ENCODE measurements at places on chromosomes 1 and 21. TPM values are rescaled to one million over a fixed set of nuclear protein-coding genes. Genes with fewer than 3 reads are reported as not detected.

GBP7 gene
- not detected for total RNA-seq

GRCh38 chr1:62013264-62013663, 181.4 kb upstream of the L1TD1 start:
- no peak overlapping the region for H3K27ac ChIP-seq
- H3K4me3 ChIP-seq, result no peak overlapping the region
- H3K4me1 ChIP-seq, result no peaks in the 10 kb centered on the region
- no peak for DNase-seq

DNA sequence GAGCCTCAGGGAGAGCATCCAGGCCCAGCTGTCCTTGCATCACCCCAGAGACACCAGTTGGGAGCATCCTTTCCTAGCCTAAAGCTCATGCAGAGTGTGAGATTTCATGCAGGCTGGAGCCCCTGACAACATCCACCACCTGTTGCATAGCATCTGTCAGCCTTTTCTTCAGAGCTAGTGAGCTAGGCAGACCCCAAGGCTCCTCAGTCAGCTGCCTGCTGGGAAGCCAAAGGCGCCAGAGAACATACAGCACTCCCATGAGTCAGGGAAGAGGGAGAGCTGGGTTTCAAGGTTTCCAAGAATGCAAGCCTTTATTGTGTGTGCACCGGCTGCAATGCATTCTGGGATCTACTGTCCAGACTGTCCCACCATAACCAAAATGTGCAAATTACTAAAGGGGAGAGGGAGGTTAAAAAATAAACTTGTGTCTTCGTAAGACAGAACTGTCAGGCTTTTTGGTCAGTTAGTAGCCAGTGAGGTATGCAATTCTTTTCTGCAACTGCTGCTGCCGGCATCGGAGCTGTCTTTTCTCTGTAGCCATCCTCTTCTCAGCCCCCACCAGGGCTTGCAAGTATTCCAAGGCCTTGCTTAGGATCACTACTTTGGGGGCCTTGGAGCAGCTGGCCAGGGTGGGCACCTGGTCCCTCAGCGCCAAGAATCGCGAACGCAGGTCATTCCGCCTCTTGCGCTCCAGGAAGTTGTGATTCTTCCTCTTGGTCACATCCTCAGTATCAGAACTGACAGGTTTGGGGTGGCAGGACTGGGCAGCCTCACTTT, 4.6 kb downstream of the MYCL start:
- no peak overlapping the region for H3K4me3 ChIP-seq
- peaks cover 14% of the 10 kb centered on the region for H3K27me3 ChIP-seq

DNA sequence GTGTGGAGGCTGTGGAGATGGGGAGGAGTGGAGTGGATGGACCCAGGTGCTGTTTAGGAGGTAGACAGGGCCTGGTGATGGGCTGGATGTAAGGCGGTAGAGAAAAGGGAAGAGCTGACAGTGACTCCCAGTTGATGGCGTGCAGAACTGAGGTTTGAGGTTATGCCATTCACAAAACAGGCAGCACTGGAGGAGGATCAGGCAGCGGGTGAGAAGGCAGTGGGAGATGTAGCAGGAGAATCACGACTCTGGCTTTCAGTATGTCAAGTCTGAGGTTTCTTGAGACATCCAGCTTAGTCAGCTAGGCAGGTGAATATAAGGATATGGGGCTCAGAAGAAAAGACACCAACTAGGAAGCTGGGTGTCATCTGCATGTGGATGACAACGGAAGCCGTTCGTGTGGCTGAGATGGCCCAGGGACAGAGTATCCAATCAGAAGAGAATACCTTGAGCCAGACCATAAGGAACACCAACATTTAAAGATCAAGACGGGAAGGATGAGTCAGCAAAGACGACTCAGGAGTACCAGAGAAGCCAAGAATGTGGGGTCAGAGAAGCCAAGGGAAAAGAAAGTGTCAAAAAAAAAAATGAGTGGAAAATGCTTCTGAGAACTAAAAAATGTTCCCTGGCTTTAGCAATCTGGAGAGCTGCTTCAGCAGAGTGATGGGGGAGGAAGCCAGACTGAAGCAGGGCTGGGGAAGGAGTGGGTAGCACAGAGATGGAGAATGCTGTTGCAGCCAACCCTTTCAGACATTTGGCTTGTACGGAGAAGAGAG, 15.2 kb downstream of the LRRN2 start:
- no peaks in the 10 kb centered on the region for H3K4me1 ChIP-seq
- H3K27me3 ChIP-seq, result peaks cover 1% of the 10 kb centered on the region
- no peak overlapping the region for H3K27ac ChIP-seq
- H3K36me3 ChIP-seq, result no peaks in the 10 kb centered on the region
- no peak overlapping the region for H3K4me3 ChIP-seq

PLA2G2F gene
- total RNA-seq, result not detected

- H3K27me3 ChIP-seq, result no peaks in the 10 kb centered on the region
- H3K4me1 ChIP-seq, result peaks cover 9% of the 10 kb centered on the region
- peaks cover under 1% of the 10 kb centered on the region for H3K36me3 ChIP-seq
Observed at GRCh38 chr1:28176492-28177470, at the start of gene PTAFR. TSS of gene PTAFR (minus strand) at chr1:28176690. CDS start at chr1:28151021, 25,669 bp downstream.

KLF17 gene
- total RNA-seq, result not detected

LCE3D gene
- total RNA-seq, result not detected

DNA sequence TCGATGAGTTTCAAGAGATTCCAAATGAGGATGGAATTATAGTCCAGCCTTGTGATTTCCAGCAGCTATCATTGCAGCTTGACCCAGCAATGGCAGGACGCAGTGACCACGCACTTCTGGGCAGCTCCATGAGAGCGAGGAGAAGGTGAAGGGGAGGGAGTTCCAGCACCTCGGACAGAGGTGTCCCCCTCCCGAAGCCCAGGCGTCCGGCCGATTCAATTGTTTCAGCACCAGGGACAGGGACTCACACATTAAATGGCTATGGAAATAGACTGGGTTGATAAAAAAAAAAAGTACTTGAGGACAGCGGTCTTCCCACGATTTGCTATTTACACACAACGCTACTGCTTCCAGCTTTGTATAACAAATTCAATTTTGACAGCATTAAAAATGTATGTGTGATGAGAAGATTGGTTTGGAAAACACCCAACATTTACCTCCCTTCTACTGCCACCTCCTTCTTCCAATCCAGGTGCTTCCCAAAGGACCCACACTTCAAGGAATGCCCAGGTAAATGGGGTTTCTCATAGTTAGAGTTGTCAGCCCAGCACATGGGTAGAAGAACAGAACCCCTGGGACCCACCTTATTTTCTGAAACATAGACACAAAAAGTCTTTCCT, 71.8 kb downstream of the DISP3 start:
- H3K27ac ChIP-seq, result no peak overlapping the region
- peak; percentile 91 for DNase-seq
- H3K4me3 ChIP-seq, result no peak overlapping the region

DNA sequence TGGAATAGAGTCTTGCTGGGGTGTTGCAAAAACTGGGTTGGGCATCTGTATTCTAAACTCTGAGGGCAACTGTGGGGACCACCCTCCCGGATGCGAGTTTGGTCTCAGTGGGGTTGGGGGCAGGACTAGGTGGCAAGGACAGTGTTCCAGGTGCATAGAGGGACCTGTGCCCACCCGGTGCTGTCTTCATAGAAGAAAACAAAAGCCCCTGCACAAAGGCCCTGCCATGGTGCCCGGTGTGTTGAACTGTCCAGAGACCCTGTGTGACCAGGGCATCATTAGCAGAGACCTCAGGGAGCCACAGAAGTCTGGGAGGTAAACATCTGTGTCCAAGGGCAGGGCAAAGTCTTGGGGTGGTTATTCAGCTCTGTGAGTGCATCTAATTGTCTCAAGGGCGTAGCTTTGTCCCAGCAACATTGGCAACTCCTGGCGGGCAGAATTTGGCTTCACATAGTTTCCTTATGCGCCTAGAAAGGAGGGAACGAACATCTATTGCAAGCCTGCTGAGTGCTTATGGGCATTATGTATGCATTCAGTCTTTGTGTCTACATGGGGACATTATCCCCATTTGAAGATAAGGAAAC, 72.2 kb upstream of the IFFO2 start:
- no peaks in the 10 kb centered on the region for H3K36me3 ChIP-seq
- no peak overlapping the region for H3K27ac ChIP-seq
- H3K27me3 ChIP-seq, result no peaks in the 10 kb centered on the region
- no peak for DNase-seq
- H3K4me3 ChIP-seq, result no peak overlapping the region

- no peaks in the 10 kb centered on the region for H3K36me3 ChIP-seq
- H3K4me3 ChIP-seq, result no peak overlapping the region
- no peaks in the 10 kb centered on the region for H3K4me1 ChIP-seq
- no peaks in the 10 kb centered on the region for H3K27me3 ChIP-seq
- DNase-seq, result no peak
Observed at GRCh38 chr1:101182627-101183387, 54.0 kb upstream of the S1PR1 start.

MATN1 gene
- 0.47 TPM for total RNA-seq

- no peak for DNase-seq
- H3K4me3 ChIP-seq, result no peak overlapping the region
- H3K27me3 ChIP-seq, result no peaks in the 10 kb centered on the region
- peaks cover 6% of the 10 kb centered on the region for H3K36me3 ChIP-seq
- no peak overlapping the region for H3K27ac ChIP-seq
Observed at GRCh38 chr1:247165674-247166073, 6.1 kb downstream of the ZNF124 start.

DNA sequence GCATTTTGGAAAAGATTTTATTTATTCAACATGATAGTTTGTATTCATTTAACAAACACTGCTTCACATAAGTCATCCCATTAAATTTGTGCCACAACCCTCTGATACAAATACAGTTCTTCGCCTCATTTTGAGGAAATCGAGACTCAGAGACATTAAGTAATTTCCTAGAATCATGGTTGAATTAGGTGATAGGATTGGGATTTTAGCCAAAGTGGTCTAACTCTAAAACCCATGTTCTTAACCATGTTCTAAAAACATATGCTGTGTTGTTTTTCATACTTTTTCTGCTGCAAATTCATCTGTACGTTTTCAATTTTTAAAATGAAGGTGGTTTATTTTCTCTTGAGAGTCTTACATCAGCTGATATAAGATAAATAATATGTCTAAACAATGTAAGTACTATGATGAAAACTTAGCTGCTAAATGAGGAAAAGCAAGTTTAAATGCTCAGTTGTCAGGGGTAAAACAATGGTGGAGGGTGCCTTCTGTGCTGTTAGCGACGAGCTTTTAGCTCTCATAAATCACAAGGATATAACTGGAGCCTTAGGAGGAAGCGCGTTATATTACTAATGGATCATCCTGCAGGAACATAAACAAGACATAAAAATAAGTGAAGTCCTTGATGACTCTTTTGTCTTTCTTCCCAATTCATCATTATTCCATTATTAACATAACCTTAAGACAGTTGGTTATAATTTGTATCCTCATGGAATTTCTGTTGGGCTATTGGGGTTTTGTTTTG, 97.7 kb downstream of the CACHD1 start:
- no peak for DNase-seq
- peaks cover 15% of the 10 kb centered on the region for H3K4me1 ChIP-seq
- H3K27me3 ChIP-seq, result no peaks in the 10 kb centered on the region
- H3K4me3 ChIP-seq, result no peak overlapping the region
- no peaks in the 10 kb centered on the region for H3K36me3 ChIP-seq
- no peak overlapping the region for H3K27ac ChIP-seq

- peaks cover 5% of the 10 kb centered on the region for H3K4me1 ChIP-seq
- H3K27ac ChIP-seq, result no peak overlapping the region
- no peaks in the 10 kb centered on the region for H3K36me3 ChIP-seq
- no peak overlapping the region for H3K4me3 ChIP-seq
Observed at GRCh38 chr1:6447016-6447817, 18.8 kb downstream of the TNFRSF25 start.

DNA sequence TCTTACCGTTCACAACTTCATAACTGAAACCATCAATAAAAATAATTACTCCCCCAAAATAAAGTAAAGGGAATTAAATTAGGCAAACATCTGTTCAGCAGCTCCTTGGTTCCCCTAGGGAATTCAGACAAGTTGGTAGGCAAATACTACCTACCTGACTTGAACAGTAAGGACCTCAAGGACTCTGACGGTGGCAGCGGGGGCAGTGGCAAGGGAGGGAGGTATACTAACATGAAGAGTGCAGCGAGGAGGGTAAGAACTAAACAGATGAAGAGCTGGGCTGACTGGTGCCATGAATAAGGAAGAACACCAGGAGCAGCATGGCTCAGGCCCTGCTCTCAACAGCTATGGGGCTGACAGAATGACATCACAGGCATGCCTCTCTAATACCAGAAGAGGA, 33.1 kb downstream of the MTOR start:
- no peaks in the 10 kb centered on the region for H3K4me1 ChIP-seq
- no peak for DNase-seq
- no peak overlapping the region for H3K4me3 ChIP-seq
- H3K27ac ChIP-seq, result no peak overlapping the region
- H3K27me3 ChIP-seq, result no peaks in the 10 kb centered on the region

CNIH3 gene
- total RNA-seq, result 3.4 TPM

DNA sequence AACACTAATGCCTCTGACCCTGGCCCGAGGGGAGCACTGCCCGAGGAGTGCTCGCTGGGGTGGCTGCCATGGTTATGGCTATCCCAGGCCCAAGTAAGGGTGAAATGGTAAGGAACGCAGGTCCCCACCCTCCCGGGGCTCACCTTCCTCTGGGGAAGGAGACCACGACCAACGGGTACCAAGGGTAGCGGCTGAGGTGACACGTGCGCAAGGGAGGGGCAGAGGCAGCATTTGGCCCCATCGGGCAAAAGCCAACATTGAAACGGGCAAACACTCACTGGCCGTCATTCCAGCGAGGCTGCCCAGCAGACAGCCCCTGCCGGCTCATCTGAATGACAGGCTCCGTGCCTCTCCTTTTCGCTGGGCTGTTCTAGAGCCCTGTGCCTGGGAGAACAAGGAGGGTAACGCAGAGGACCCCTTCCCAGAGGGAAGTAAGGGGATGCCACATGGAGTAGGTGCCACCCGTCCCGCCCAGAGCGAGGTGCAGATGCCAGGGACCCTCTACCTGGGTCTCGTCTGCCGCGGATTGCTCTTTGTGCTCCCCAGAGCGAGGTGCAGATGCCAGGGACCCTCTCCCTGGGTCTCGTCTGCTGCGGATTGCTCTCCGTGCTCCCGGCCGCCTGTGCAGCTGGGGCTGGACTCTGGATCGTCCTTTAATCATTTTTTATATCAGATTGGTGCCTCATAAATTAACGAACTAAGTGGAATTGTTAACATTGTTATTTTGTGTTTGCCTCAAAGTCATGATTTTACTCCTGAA, 16.2 kb downstream of the ACTRT2 start:
- no peak for DNase-seq
- no peaks in the 10 kb centered on the region for H3K36me3 ChIP-seq
- no peak overlapping the region for H3K27ac ChIP-seq
- H3K27me3 ChIP-seq, result no peaks in the 10 kb centered on the region
- H3K4me1 ChIP-seq, result no peaks in the 10 kb centered on the region
- H3K4me3 ChIP-seq, result no peak overlapping the region
